Sigmoid colon (tissue), 7 donors: ENCODE measurements at places on chromosomes 2 and 18. TPM values are rescaled to one million over a fixed set of nuclear protein-coding genes. Genes with fewer than 3 reads are reported as not detected.
A peak's percentile ranks its signal among the peaks of the same experiment; 100 is the strongest.

- DNase-seq: no peak
These were observed 62.3 kb upstream of the CCDC195 start for GRCh38 chr2:224778474-224778877.

DNA sequence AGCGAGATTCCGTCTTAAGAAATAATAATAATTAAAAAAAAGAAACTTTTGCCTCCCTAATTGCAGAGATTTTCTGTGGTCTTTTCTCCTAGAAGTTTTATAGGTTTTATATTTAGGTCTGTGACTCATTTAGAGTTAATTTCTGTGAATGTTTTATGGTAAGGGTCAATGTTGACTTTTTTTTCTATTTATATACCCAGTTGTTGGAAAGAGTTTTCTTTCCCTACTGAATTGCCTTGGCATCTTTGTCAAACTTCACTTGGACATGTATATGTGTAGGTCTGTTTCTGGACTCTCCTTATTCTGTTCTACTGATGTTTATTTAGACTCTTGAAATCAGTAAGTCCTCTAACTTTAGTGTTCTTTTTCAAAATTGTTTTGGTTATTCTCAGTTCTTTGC lies 5.5 kb downstream of the ZNF512 start:
- no peak for DNase-seq

DNA sequence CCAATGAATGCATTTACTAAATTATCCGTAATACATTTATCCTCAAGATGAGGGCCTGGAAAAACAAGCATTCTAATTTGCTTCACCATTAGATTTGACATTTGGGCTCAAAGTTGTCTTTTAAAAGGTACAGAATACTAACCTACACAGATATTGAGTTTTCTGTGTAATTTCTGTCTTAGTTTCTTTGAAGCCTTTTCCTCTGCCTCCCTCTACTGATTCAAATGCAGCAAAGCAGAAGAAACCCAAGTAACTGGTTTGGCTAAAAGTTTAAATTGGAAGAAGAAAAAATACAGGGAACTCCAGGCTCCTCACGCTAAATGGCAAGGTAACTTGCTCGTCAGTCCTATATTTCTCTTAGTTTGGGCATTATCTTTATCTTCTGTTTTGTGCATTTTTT lies 53.3 kb upstream of the SLC5A7 start:
- no peak for DNase-seq

DNA sequence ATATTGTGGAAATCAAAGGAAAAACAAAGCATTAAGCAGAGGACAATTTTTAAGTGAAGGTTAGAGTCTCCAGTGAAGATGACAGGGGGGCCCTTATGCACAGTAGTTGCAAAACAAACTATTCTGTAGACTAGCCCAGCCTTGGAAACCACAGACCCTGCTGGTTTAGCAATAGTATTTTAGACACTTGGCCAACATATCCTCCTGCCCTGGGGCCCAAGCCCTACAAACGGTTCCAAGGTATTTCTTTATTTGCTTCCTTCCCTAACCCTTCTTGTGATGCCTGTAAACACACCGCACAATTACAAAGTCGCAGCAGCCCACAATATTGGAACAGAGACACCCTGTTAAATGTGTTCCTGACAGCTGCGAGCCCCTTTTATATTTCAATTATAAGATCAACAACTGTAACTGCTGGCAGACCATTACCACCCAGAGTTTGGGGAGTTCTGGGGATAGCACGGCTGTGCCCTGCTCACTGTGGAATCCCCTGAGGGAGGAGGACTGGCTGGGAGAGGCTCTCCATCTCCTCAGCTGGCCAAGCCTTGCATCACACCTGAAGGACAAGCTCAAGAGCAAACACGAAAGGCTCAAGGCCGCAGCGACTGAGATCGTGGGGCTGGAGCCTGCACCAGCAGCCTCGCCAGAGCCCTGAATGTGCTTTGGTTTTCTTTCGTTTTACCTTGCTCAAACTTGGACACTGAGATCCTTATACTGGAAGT lies 282.2 kb upstream of the ATP5MC3 start:
- DNase-seq: no peak

DNA sequence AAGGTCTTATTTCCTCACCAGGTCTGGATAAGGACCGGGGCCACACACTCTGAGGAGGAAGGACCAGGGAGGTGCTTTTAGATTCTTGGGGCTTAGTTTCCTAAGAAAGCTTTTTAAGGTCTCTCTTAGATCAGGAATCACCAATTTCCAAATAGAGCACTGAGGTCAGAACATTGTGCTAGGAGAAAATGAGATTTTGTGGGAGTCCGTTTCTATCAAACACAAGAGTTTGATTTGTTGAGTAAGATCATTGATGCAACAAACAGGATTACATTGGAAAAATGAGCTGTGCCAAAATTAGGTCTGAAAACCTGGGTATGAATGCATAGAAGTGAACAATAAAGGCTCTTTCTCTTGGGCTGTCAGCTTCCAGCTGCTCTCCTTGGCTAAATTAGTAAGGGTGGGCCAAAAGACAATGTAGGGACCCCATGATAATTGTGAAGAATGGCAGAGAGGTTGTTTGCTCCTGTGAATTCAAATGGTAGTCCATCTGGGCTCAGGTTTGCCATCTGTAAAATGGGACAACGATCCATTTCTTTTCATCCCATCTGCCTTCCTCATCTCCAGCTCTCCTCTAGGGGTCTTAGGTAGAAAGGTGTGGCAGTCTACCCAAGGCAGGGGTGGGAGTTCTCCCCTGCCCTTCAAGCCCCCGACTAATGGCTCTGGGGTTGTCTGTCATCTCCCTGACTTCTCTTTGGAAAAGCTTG lies 20.0 kb downstream of the IGFBP2 start:
- DNase-seq: no peak

DNA sequence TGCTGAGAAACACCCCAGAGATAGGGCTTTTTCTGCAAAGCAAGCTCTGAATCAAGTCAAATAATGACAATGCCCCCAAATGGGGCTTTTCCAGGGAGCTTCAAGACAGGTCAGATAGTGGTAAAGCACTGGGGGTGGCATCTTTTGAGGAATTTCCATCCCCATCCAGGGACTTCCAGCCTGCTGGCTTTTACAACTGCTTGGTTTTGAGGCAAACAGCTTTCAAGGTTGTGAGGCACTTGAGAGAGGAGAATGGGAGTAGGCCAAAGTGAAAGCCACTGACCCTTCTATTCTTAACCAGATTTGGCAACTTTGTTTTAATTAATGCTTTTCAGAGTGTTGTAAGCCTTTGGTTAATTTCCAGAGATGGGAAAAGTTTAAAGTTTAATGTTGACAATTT lies 762.0 kb upstream of the POU3F3 start:
- no peak for DNase-seq

- DNase-seq: no peak
These were observed 218.2 kb downstream of the RBM43 start for GRCh38 chr2:151043484-151043883.

DNA sequence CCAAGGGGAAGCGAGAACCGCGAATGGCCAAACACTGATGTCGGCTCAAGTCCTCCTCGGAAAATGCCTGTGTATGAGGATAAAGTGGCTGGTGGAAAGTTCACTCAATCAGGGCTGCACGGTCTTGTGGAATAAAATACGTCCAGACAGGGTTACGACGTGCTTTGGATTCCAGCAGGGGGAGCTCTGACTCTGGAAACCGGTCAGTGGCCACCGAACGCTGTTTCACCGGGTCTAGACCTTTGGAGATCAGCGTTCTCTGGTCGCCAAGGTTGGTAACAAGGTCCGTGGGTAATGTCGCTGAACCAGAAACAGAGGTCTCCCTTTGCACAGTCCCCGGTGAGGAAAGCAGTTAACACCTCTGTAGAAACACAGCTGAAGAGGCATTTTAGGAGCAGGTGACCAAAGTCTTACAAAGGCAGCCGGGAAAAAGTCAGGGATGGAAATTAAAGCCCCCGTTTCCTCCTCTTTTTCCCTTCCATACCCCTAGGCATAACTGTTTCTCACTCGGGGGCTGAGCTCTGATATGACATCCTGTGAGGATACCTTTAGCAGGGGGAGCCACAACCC lies 47.8 kb downstream of the CDCA7 start:
- peak; percentile 89 for DNase-seq

- DNase-seq: no peak
These were observed 3.4 kb downstream of the ZEB2 start for GRCh38 chr2:144516411-144516980.

GRCh38 chr2:5766056-5766455 lies 73.9 kb downstream of the SOX11 start:
- DNase-seq: no peak

- DNase-seq: no peak
These were observed 238.9 kb downstream of the FHOD3 start for GRCh38 chr18:36536426-36536825.

DNA sequence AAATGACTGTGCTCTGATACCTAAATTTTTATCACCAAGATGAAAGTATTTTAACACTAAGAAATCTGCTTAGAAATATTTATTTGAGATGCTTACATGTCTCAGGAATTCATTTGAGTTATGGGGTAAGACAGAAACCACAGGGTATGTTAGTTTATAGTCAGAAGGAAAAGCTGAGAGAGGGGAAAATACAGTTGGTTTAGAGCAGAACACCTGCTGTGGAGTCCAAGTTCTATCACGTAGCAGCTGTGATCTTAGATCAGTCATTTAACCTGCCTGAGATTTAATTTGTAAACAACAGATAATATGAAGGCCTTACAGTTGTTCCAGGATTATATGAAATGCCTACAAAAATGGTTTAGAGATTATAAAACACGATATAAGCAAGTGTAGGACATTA lies 29.0 kb downstream of the PDE6D start:
- no peak for DNase-seq

NPHP1 gene
- 0.60 TPM for polyA plus RNA-seq

TDRD15 gene
- not detected for polyA plus RNA-seq

EN1 gene
- not detected for polyA plus RNA-seq

DNAJB2 gene
- 73.9 TPM for polyA plus RNA-seq

GREB1 gene
- not detected for polyA plus RNA-seq
